ENCODE measurements at places on chromosomes 4 and X.

DNA sequence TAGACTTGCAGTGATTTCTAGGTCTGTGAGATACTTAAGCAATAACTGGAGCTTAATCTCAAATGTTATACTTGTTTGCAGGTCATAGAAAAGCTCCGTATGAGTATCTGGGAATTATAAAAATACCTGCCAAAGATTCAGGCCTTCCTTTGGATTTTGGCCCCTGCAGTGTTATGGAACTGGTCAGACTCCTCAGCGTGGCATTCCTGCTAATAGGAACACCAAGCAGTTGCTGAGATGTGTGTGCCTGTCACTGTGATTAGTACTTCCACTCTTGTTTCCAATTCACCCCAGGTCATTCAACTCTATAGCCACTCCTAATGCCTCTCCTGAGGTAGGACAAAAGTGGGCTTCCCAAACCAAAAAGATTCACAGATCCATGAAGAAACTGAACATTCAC is 7.8 kb upstream of the UGT2B7 start:
- no peak for DNase-seq

DNA sequence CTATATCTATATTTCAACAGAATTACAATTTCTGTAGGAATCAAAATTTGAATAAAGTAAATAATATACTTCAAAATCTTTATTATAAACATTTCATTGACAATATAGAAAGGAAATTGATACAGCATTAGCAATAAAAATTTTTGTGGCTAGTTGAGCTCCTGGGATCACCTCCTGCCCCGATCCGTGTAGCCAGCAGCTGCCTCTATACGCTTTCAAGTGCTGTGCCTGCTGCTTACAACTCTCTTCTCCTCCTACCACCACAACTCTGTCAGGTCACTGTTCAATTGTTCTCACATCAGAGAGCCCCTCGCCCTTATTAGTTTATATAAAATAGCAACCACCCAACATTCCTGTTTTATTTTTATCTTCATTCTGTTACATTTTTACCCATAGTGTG is 27.6 kb downstream of the INPP4B start:
- no peak for DNase-seq

GRCh38 chr4:79597266-79597665 is 189.2 kb upstream of the GK2 start:
- DNase-seq, result no peak

- DNase-seq, result no peak
These were observed 13.0 kb downstream of the SLIT2 start for GRCh38 chr4:20264688-20265087.

- no peak for DNase-seq
These were observed 225.7 kb upstream of the ARX start for GRCh38 chrX:25241461-25241860.

GRCh38 chr4:52659722-52660261 is 691 bp upstream of the USP46 start:
- DNase-seq, result peak; percentile 74

Data from hepatocyte (in vitro differentiated cells).